ENCODE measurements at places on chromosomes 12 and 14.

GRCh38 chr12:45051572-45052125 lies 750 bp upstream of the DBX2 start:
- DNase-seq, result no peak

DNA sequence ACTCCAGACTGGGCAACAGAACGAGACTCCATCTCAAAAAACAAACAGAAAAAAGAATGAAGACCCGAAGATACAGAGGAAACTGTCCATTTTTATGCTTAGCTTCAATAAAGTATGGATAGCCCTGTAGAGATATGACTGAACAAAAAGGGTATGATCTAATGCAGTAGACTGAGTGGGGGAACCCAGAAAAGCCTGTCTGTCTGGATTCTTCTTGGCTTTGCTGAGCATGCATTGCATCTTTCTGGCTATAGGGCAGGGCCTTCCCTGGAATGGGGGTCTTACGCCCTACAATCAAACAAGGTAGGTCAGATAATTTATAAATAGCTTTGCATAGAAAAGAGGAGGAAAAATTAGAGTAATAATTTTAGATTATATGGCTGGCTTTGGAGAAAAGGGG lies 10.1 kb downstream of the MIA2 start:
- DNase-seq, result no peak

GRCh38 chr12:117120787-117121186 lies 21.6 kb upstream of the TESC start:
- DNase-seq, result no peak

DNA sequence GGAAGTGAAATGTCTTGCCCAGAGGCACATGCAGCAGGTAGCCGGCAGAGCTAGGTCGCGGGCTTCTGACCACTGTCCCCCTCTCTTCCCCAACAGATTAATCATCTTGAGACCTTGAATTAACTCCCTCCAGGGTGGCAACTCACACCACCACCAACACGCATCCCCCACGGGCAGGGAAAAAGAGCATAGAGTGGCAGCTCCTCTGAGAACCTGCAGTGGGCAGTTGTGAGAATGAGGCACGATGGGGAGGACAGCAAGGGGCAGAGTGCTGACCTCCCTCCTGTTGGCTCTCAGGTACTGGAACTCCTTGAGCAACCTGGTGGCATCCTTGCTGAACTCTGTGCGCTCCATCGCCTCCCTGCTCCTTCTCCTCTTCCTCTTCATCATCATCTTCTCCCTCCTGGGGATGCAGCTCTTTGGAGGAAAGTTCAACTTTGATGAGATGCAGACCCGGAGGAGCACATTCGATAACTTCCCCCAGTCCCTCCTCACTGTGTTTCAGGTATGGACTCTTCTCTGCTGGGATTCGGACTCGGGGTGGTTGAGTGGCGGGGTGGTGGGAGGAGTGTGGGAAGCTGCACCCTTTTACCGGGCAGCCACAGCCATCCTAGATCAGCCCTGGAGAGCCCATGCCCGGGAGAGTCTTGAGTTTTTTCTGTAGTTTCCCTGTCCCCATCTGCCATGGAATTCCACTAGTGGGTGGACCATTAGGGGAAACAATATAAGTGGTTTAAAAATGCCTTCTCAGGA lies 213.3 kb upstream of the FKBP4 start:
- no peak for DNase-seq

DNA sequence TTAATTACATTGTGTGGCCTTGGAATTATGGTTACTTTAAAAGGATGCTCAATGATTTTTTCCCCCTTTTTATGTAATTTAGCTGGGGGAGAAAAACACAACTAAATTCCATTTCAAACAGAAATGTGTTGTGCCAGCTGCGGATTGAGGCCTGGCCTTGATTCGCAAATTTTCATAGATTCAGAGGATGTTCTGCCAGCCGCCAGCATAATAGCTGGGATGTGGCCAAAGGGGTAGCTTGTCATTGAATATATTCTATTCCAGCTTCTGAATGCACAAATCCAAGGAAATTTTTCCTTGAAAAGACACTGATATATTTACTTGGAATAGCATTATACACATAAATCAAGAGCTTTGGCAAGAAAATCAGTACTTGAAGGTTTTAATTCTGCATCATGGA lies 43.7 kb downstream of the TRHDE start:
- DNase-seq, result no peak

DNA sequence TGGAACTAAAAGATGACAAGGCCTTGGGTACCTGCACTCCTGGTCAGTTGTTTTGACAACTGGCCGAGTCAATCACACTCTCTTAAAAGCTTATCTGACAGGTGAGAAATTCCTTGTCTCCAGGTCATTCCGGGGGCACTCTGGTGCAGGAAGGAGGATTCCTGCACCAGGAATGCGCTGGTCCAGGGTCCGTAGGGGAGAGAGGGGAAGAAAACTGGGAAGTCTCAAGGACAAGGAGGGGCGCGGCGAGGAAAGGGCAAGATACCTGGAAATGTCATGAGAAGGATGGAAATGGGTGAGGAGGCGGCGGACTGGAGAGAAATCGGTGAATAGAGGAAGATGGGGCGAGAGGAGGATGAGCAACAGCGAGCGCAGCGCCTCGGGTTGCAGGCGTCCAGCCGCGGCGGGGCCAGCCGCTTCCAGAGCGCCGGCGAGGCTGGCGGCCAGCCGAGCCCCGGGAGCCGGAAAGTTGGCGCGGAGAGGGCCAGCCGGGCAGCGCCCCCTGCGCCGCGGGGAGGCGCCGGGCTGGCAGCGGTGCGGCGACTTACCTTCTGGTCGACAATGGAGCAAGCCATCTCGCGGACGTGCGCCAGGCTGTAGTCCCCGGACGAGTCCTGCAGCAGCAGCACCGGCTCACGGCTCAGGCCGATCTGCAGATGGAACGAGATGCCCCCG lies 809 bp downstream of the PRKD1 start:
- no peak for DNase-seq

GRCh38 chr14:72780751-72781150 lies 113.2 kb downstream of the DPF3 start:
- DNase-seq, result no peak

DNA sequence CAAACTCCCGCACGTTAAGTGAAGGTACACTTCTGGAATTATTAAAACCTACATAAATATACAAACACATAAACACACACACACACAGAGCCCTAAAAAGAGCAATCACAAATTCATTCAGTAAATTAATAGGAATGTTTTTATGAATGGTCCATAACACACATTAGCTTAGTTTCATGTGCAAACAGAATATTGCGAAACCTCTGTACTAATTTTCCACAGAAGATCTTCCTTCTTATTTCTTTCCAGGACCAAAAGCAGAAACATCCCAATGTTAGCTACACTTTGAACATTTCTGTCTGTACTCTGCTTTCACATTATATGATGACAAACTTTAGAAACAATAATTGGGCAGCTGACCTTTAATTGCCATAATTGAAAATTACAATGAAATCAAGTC lies 101.6 kb downstream of the SOX5 start:
- no peak for DNase-seq

GRCh38 chr12:130433834-130434233 lies 96.1 kb downstream of the PIWIL1 start:
- no peak for DNase-seq

DNA sequence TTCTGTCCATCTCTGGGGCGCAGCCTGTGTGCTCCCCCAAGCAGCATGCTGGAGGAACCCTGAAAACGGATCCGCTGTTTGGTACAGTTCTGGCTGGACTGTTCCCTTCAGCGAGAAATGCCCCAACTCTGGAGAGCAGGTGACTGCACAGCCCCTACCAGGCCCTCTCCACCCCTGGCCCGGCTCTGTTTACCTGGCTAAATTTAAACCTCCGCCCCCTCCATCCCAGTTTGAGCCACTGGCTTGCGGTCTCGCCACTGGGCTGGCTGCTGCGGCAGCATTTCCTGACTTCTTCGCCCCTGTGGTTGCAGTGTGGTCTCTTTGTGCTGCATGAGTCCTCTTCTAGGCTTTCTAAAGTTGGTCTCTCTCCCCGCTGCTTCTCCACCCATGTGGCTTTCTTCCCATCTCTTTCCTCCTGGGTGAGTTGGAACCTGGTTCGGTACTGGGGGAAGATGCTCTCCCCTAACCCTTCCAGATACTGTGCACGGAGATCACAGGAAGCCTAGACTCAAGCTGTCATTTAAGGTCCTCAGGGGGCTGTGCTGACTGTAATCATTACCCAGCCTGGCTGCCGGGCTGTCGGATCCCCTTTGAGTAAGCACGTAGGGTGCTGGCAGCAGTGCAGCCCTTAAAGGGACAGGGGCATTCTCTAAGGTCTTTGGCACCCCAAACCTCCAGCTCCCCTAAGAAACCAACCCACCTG lies 60.6 kb downstream of the FBXL14 start:
- no peak for DNase-seq

GRCh38 chr14:62015945-62016344 lies 253.7 kb downstream of the SNAPC1 start:
- DNase-seq, result no peak

Measured in stimulated activated CD8-positive, alpha-beta memory T cell treated with anti-CD3 and anti-CD28 coated beads, Interleukin-7, amount 100 ng/mL, for 1 hour (primary cell).